ENCODE measurements at places on chromosomes 1 and 21.

DNA sequence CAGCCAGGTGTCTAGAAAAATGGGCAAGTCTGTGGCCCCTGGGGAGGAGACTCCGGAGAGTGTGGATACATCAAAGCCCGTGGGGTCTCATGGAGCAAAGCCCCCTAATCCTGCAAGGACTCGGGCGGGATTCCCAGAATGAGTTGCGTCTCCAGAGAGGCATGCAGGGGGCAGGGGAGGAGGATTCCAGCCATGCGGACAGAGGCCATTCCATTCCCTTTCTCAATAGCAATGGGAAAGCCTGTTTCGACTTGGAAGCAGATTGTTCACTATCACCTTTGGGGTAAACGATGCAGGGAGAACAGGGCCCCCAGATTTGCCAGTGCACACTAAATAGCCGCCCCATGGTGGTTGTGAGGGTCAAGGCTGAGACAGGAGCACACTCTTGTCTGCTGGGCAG, 15.4 kb upstream of the PRDM15 start:
- no peak for DNase-seq

GRCh38 chr21:26135520-26135919, 35.0 kb downstream of the APP start:
- no peak for DNase-seq

- peak; percentile 5 for DNase-seq
Observed at GRCh38 chr1:158203693-158204457, 23.2 kb downstream of the CD1D start.

DNA sequence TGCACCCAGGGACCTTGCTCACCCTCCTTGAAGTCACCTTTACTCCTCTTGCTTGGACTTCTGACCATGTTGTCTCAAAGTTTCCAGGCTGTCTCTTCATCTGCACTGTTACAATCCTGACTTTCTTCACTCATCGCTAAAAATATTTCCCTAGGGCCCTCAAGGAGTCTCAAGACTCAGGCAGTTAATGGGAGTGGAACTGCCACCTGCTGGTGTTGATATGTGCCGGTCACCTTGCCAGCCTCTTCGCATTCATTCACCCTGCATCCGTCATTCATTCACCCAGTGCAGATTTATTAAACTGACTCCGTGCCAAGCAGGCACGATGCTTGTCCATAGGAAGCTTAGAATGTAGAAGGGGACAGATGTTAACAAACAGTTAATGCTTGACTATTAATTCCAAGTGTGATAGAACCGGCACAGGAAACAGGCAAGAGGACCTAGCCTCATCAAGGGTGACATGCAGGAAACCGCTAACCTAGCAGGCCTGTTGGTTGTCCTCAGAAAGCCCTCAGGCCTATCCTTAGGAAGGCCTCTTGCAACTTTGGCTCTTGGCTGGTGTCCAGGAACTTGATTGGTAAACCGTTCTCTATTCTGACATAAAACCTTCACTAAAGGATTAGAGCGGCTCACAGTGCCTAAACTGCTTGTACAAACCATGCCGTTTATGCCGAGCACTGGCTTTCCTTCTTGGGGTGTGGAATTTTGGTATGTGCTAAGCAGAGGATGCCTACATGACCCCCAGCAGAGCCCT, 342.2 kb downstream of the CAMTA1 start:
- no peak for DNase-seq

GRCh38 chr1:184407816-184408510, 21.1 kb downstream of the C1orf21 start:
- no peak for DNase-seq

DNA sequence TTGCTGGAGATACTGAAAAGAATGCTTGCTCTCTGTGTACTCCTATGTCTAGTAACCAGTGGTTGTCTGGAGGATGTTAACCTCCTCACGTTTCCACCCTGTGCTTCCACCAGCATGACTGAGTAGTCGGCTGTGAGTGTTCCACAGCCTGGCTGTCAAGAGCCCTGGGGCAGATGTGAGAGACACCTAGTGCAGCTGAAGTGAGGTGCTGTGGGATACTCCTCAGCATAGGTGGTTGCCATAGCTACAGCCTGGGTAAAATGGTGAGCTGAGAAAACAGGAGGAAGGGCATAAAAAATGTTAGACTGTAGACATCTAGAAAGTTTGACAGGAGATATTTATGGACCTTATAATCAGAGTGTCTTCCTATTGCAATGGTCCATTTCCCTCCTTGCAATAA, 15.8 kb downstream of the IVL start:
- DNase-seq: no peak

- no peak for DNase-seq
Observed at GRCh38 chr1:14517841-14518180, 80.7 kb upstream of the KAZN start.

DNA sequence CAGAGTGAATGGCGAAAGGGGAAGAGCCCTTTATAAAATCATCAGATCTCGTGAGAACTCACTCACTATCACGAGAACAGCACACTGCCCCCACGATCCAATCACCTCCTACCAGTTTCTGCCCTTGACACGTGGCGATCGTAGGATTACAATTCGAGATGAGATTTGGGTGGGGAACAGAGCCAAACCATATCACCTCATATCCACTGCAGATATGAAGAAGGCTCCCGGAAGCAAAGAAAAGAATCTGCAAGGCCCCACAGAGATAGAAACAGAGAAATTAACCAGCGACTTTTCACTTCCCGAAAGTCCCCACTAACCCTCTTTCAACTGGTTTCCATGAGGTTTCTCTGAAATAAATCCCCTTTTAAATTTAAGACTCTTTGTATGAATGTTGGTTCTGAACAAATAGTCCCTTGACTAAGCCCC, 86.2 kb upstream of the IRF2BP2 start:
- no peak for DNase-seq
